Naive thymus-derived CD4-positive, alpha-beta T cell (primary cell): ENCODE measurements at places on chromosomes 4 and X. TPM values are rescaled to one million over a fixed set of nuclear protein-coding genes. Genes with fewer than 3 reads are reported as not detected.
A peak's percentile ranks its signal among the peaks of the same experiment; 100 is the strongest.

DNA sequence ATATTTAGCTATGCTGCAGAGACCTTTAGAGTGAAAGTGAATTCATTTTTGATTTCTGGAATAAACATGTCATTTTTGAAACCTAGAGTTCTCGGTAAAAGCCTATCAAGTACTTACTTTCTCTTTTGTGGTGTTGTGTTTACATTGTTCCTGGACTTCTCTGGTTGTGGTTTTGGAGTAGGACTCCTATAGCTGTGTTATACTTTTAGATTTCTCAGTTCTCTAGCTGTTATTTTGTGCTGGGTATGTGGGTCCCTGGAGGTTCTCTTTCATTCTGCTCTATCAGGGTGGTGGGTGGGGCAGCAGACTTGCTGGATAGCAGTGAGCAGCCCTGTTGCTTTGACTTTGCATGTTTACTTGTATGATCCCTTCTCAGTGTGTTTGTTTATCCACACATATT is 25.6 kb upstream of the MSMO1 start:
- DNase-seq = peak; percentile 20

- no peak for DNase-seq
Measured at GRCh38 chrX:11401966-11402365, 108.8 kb downstream of the AMELX start.

DNA sequence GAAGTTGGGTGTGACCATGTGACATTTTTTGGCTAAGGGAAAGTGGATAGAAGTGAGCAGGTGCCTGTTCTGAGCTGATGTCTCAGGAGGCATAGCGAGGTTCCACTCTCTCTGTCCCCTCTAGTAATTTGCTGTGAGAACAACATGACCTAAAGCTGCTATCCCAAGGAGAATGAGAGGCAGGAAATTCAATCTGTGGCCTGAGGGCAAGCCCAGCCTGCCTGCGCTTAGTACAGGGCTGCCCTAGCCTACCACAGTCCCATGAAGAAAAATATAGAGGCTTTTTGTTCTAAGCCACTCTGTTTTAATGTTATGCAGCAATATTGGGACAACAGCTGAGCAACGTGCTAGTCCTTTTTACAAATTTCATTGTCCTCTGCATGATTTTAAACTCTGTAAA is 193.1 kb downstream of the LDB2 start:
- no peak for DNase-seq

- no peak for DNase-seq
Measured at GRCh38 chr4:181650033-181650825, 593.0 kb upstream of the TENM3 start.

GRCh38 chr4:182228991-182229577 is 14.1 kb upstream of the TENM3 start:
- no peak for DNase-seq

DNA sequence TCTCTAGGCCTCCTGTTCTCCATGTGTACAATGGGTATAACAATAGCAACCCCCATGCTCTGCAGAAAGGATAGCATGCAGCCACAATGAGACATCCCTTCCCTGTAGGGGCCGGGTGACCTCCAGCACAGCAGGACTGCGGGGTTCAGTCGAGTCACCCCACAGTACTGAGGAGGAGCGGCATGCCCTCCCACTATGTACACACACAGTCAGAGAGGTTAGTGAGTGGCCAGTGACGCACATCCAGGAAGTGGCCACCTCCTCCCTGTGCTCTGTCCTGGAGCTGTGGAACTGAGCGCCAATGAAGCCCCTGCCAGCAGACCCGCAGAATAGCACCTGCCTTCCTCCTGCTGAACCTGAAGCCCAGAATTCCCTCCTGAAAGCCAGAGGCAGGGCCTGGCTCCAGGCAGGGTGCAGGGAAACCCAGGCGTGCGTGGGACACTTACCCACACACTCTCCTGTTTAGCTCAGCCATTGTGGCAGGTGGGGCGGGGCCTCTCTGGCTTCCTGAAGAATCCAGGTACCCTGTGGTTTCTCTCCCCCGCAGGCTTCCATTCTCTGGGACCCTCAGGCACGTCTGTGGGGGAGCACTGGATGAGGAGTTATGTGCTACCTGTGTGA is 50.0 kb downstream of the WFS1 start:
- DNase-seq = no peak

DNA sequence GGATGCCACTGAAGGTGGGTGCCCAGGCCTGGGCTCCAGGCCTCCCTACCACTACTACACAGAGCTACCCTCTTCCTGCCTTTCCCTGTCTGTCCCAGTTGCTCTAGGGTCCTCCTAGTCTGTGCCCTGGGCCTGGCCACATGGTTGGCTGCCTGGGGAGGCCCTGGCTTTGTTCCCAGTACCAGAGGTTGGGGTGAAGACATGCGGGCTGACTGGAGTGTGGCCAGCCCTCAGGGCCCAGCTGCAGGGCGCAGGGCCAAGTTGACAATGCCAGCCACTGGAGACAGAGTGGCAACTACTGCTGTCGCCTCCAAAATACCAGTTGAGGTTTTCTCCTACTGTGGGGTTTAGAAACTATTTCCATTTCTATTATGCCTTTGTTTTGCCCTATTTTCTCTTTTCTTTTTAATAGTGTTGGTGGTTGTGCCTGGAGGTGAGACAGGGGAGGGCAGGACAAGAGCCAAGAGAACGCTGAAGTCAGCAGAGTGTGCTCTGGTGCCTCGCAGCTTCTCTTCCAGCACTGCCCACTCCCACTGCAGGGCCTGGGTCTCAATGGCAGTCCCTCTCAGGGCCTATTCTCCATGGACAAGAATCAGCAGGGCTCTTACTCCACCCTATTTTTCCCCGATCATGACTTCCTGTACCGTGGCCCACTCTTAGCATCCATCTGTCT is 32.2 kb upstream of the XPNPEP2 start:
- DNase-seq = no peak

DNA sequence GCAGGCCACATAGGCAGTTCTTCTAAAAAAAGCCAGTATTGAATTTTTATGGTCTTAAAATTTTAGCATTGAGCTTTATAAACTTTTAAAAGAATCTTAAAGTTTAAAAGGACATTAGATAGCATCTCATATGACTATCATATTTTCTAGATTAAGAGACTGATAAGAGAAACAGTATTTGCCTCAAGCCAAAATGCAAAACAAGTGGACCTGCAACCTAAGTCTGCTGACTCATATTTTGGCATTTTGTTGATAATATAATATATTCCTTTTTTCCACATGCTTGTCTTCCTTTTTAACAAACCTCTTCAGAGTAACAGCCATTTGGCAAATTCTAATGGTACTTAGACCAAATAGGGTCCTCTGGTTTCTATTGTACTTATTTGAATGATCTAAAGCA is 328.5 kb upstream of the GALNTL6 start:
- no peak for DNase-seq

PITX2 gene
- not detected in 2 replicates for total RNA-seq

GLA gene
- 29.3 and 30.3 TPM in 2 replicates for total RNA-seq

SFRP2 gene
- total RNA-seq = not detected
